ENCODE measurements at places on chromosomes 7 and 10. TPM values are rescaled to one million over a fixed set of nuclear protein-coding genes. Genes with fewer than 3 reads are reported as not detected.

The RPEL1 gene
- not detected for polyA plus RNA-seq

The PPP1R17 gene
- not detected for polyA plus RNA-seq

The POLL gene
- 16.5 TPM for polyA plus RNA-seq

The AGAP6 gene
- 2.8 TPM for polyA plus RNA-seq

The SPAG6 gene
- not detected for polyA plus RNA-seq

The PRPS1L1 gene
- polyA plus RNA-seq: not detected

The C7orf33 gene
- polyA plus RNA-seq: not detected

The PRKCQ gene
- polyA plus RNA-seq: 1.7 TPM

The CADPS2 gene
- polyA plus RNA-seq: not detected

The CLCN1 gene
- polyA plus RNA-seq: not detected

The TMEM273 gene
- polyA plus RNA-seq: 137 TPM

The PHF14 gene
- polyA plus RNA-seq: 11.9 TPM

The ZPBP gene
- not detected for polyA plus RNA-seq

The EGR2 gene
- 2.6 TPM for polyA plus RNA-seq

The ANKRD7 gene
- polyA plus RNA-seq: not detected

The C10orf143 gene
- polyA plus RNA-seq: 21.1 TPM

Measured in IgD-negative memory B cell (primary cell).